Amniotic epithelial cell (primary cell): ENCODE measurements at places on chromosomes 3 and 15.

- DNase-seq: no peak
These were observed 3.8 kb downstream of the SHOX2 start for GRCh38 chr3:158102242-158103080.

DNA sequence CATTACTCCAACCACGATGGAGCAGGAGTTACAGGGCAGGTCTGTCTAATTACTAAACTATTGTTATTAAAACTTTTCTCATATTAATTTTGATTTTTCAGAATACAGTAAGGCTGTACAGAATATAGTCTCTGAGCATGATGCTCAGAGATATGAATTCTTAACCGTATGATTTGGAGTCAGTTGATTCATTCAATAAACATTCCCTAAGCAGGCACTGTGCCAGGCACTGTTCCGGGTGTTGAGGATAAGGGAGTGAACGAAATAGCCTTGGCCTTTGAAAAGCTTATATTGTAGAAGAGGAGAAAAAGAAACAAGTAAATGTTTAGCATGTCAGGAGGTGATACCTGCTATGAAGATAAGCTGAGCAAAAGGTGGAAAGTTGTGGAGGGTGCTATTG, 187.3 kb downstream of the KCNAB1 start:
- peak; percentile 73 for DNase-seq

DNA sequence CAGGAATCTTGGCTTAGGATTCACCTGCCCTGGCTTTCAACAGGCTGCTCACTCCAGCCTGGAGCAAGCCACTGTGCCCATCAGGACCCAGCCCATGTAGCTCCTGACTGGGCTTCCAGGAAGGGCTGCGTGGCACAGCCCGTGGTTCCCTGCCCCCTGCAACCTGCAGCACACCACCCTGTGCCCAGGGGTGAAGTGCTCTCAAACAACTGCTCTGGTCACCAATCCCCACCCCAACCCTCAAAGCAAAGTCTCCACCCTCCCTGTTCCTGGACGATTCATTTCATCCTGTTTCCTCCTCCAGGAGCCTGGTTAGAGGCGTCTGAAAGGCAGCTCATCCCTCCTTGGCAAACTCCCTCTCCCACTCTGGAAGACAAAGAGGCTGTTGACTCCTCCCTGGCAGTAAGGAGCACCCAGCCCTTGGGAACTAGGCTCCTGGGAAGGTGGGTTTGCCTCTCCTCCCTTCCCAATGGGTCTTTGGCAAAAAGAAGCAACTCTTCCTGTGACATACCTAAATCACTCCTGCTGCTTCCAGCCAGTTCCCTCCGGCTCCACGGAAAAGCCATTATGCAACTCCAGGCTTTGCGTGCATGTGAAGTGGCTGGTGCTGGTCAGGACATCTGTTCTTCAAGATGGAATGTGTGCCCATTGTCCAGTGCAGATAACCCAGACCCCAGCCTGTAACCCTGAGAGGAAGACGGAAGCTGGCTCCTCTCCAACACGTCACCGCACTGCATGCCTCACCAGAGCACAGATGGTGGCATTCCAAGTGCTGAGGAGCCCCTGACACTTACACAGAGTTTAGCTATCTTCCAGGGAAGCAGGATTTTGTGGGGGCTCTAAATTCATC, 29.1 kb upstream of the VIPR1 start:
- peak; percentile 8 for DNase-seq

DNA sequence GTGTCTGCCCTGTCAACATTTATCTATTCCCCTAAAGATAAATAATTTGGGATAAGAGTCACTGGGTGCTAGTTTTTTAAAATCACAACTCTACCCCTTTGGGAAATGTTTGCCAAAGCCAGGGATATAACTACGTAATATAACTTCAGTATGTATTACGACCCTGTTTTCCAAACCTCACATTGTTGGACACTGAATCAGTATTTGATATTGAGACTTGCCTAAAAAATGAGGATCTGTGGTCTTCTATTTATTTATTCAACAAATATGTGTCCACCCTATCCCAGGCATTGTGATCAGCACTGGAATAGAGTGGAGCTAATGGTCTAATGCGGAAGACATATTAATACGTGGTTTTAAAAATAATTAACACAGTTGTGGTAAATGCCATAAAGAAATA, 4.5 kb upstream of the MGA start:
- DNase-seq: peak; percentile 22

- no peak for DNase-seq
These were observed 221.4 kb downstream of the CADPS start for GRCh38 chr3:62653796-62654195.

GRCh38 chr15:68057034-68057433, 2.9 kb downstream of the PIAS1 start:
- DNase-seq: no peak

- DNase-seq: no peak
These were observed 23.2 kb downstream of the USP13 start for GRCh38 chr3:179676081-179676480.

- DNase-seq: no peak
These were observed 297.5 kb upstream of the STT3B start for GRCh38 chr3:31235062-31235700.

DNA sequence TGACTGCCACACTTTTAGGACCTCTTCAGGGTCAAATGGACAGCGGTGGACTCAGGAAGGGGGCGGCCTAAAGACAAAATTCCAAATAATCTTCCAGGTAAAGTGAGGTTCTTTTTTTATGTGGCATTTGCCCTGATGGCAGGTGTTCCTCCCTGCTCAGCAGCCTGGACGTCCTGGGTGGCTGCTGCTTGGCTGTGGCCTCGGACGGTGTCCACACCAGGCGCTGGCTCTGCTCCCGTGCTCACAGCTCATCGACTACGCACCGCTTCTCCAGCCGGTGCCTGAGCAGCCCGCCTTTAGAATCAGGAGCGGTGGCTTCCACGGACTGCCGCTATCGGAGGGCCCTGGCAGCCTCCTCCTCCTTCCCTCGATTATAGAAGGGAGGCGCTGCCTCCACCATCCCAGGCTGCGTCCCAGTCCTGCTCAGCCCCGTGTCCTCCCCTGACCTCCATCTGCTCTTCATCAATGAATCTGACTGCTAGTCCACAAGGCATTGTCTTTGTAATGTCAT, 41.9 kb downstream of the PCSK6 start:
- DNase-seq: no peak

GRCh38 chr3:62703451-62704167, 171.6 kb downstream of the CADPS start:
- no peak for DNase-seq

DNA sequence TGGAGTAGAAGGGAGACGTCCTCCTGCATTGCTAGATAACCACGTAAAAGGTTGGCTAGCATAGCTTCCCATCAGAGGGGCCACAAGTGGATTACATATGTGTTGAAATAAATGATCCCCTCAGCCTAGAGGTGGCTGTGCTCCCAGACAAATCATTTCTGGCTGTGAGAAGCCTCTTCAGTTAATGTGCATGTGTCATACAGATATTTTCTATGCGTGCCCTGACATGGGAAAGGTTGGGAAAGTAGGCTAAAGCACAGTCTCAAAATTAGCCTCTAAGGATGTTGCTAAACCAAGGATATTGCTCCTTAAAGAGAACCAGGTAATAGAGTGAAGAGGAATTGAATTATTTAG, 17.8 kb downstream of the USP3 start:
- DNase-seq: peak; percentile 74

GRCh38 chr3:120796976-120797375, 54.4 kb downstream of the GTF2E1 start:
- no peak for DNase-seq

DNA sequence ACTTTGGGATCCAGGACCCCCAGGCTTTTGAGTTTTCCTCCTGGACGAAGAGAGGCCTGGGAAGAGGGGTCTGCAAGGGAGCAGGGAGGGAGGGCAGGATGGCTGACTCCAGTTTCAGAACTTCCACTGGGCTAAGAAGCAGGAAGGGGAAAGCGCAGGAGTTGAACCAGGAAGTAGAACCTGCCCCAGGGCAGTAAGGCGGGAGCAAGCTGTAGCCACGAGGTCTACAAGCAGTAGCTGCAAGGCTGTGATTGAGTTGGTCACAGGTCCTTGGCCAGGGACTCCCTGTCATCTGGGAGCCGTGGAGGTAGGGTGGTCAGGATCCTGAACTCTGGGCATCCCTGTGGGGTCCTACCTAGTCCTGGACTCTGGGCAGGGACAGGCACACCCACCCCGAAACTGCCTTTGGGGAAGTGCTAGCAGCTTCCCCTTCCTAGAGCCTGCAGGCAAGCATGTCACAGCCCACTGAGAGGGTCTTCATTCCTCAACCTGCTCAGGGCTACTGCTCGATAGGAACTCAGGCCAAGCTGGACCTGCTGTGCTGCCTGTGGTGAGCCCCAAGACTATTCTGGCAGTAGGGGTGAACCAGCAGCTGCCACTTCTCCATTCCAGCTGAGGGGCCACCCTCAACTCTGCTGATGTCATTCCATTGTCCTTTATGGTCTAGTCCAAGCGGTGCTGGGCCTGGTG, 5.8 kb upstream of the GNAI2 start:
- DNase-seq: no peak

GRCh38 chr3:115359536-115359935, 212.4 kb upstream of the ZBTB20 start:
- peak; percentile 31 for DNase-seq

DNA sequence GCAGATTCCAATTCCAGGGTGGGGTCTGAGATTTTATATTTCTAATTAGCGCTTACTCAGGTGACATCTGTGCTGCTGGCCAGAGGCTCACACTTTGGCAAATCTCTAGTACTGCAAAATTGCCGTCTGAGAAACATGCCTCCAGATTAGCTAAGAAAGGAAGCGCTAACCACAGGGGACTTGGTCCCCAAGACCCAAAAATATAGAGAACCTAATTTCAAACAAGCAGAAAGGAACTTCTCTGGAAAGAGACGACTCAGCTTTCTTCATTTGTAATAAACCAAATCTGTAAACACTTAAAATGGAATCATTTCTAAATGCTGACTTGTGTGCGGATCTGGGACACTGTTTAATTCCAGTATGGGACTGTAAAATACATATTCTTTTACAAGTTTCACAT, 55.7 kb downstream of the B3GNT5 start:
- DNase-seq: no peak

DNA sequence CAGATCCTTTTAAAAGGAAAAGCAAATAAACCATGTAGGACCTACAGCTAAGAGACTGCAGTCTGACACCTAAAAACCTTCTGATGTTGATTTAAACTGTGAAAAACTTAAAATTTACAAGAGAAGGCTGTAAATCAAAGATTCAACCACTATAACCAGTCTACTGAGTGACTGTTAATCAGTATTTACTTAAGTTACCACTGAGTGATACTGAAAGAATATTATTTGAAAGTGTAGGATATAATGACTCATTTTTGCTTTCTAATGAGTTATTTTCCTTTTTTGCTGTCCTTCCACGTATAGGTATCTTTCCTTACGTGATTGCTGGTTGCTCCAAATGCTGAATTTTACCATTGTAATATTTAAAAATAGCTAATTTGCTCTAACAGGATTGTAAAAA, 44.6 kb downstream of the RFX7 start:
- no peak for DNase-seq

- DNase-seq: no peak
These were observed 17.4 kb downstream of the ATP11B start for GRCh38 chr3:182810574-182811268.

GRCh38 chr3:152969557-152970300, 134.8 kb downstream of the P2RY1 start:
- peak; percentile 32 for DNase-seq

DNA sequence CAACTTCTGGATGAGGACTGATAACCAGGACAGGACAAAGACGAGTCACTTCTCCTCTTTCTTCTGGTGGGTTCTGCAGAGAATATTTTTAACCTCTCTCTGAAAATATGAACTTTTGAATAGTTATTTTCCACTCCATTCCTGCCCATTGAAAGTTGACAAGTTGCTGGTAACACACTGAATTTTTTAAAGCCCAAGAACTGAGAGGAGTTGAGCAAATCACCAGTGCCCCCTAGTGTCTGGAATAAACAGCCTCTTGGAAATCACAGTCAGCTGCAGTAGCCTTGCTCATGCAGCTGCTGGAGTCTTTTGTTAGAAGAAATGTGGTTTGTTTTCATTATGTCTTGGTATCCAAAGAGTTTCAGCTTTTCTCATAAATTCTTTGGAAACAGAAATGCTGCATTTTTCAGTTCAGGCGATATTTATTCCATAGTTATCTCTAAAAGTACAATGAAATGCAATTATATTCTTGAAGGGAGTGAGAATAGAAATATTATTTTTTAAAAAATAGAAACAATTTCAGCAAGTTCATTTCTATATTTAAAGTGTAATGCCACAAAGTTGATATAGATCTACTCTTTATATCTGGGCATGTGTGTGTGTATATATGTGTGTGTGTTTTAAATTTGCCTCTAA, 741.0 kb upstream of the CBLB start:
- peak; percentile 88 for DNase-seq

GRCh38 chr15:78302579-78303312, 3.3 kb upstream of the SKIC8 start:
- peak; percentile 82 for DNase-seq
